ENCODE measurements at places on chromosomes 11 and 22.

GRCh38 chr11:123323568-123323967 lies 106.5 kb upstream of the GRAMD1B start:
- no peak for DNase-seq

DNA sequence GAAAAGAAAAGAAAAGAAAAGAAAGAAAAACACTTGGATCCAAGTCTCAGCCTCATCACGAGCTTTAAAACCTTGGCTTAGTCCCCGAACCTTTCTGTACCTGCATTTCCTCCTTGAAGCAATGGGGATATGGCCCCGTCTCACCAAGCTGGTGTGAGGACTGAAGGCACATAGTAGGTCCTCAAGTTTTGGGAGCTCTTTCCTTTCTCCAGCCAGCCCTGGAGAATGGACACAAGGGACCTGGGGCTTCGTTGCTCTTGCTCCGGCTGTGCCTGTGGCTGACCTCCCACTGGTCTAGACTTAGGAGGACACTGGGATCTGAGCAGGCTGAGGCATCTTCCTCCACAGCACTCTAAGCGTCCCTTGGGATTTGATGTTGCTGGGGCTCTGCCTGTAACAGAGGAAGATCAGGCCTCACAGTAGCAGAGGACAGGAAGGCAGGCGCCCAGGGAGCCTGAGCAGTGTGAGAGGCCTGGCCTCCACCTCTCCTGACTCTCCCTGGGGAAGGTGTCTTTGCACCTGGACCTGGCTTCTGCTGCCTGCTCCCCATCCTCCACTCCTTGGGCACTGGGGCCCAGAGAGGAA lies 32.8 kb downstream of the KCNC1 start:
- DNase-seq, result no peak

DNA sequence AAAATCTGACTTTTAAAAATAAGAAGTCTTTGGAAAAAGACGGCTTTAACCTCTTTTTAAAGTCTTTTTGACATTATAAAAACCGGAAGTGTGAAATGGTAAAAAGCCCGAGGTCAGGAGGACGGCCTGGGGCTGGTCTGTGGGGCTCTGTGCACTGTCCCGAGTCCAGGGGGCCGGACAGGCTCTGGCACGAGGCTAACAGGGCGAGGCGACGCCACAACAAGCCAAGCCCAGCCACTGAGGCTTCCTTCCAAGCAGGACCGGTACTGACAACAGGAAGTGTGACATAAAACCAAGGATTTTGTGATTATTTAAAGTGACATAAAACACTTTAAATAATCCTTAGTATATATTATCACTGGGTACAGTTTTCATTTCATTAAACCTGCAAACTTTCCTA lies 39.2 kb downstream of the BRD1 start:
- DNase-seq, result no peak

DNA sequence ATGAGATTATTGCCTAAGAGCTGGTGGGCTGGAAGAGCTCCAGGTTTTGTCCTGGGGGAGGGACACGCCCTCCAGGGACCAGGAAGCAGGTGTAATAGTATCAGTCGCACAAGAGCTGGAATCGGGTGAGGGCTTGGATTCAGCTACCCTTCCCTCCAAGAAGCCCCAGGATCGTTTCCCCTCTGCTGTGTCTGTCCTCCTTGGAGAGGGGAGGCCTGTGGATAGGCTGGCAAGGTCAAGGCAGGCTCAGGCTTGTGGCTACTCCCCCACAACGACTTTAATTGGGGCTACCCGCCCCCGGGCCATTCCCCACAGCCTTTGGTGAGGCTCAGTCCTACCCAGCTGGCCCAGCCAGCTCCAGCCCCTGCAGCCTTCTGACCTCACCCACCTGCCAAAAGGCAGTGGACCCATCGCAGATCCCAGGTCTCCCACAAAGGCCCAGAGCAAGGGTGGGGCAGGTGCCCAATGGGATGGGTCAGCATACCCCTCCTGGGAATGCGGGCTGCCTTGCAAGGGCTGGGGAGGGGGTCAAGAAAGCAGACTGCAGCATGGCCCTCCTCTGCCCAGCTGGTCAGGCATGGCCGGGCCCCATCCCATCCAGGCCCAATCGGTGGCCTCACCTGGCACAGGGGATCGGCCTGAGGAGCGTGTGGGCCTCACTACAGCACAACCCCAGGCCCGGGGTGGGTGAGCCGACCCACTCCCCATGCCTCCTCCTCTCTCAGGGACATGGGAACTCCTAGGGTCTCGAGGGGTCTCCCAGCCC lies 1.0 kb downstream of the CTSD start:
- DNase-seq, result no peak

GRCh38 chr11:126834149-126834548 lies 166.4 kb downstream of the KIRREL3 start:
- no peak for DNase-seq

GRCh38 chr11:94650756-94651155 lies 83.6 kb downstream of the PIWIL4 start:
- no peak for DNase-seq

- DNase-seq, result no peak
Measured at GRCh38 chr11:61958590-61958989, 8.4 kb downstream of the BEST1 start.

DNA sequence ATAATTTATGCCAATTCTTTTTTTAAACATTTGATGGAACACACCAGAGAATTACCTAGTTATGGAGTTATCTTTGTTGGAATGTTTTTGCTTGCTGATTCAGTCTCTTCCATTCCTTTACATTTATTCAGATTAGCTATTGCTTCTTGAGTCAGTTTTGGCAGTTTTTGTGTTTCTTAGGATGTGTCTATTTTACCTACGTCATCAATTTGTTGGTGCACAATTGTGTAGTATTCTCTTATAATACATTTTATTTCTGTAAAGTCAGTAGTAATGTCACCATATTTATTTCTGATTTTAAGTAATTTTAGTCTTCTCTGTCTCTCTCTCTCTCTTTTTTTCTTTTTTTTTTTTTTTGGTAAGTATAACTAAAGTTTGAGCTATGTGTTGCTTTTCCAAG lies 929.5 kb upstream of the RAG2 start:
- no peak for DNase-seq

- peak; percentile 37 for DNase-seq
Measured at GRCh38 chr11:32829680-32830412, at the start of gene PRRG4. TSS of gene PRRG4 (plus strand) at chr11:32829927. CDS start at chr11:32830530, 603 bp downstream.

DNA sequence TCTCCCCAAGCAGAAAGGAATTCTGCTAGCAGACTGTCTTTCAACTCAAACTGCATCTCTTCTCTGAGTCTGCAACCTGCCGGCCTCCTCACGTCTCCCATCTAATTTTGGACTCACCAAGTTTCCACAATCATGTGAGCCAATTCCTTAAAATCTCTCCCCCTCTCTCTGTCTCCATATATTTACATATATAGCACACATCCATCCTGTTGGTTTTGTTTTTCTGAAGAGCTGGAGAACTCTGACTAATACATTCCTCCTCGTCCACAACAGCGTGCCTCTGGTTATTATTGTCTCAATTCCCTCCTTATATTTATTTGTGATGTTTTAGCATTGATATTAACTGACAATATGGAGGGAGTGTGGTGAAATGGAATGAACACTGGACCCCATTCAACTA lies 29.6 kb upstream of the FJX1 start:
- no peak for DNase-seq

GRCh38 chr11:2701230-2701629 lies 1.4 kb upstream of the KCNQ1OT1 start:
- DNase-seq, result no peak

- DNase-seq, result no peak
Measured at GRCh38 chr22:48042621-48043395, 1280.4 kb downstream of the TBC1D22A start.

DNA sequence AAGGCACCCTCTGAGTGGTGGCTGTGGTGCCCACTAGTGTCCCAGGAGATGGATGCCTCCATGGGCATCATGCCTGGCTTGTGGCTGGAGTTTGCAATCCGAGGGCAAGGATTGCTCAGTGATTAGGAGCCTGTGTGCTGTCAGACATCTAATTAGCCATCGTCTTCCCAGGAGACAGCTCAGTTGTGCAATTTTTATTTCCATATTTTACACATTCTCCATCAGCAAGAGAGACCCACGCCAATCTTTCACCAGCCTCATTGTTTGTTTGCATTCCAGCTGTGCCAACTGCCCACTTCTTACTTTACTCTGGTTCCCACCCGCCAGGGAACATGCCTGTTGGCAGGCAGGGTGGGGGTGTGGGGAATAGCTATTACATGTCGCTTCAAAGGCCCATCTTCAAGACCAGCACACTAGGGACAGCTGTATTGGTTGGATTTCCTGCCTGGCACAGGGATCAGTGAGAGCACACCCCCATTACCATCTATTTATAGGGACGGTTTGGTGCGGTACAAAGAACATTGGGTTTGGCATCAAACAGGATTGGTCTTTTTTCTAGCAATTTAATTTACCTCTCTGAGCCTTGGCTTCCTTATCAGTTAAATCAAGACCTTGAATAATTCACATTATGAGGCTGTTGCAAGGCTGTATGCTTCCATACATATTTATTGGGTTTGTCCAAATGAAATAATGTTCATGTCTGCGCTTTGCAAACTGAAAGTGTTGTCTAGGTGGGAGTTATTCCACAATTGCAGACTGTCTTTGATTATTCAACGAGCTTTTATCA lies 80.7 kb upstream of the NAV2 start:
- DNase-seq, result no peak

GRCh38 chr11:44036811-44037657 lies 10.7 kb upstream of the ACCSL start:
- peak; percentile 11 for DNase-seq

GRCh38 chr11:120832481-120833238 lies 191.2 kb upstream of the TBCEL start:
- no peak for DNase-seq

GRCh38 chr11:773830-774229 lies 3.5 kb downstream of the GATD1 start:
- DNase-seq, result no peak

GRCh38 chr11:10450462-10451425 lies 4.3 kb upstream of the AMPD3 start:
- DNase-seq, result peak; percentile 59

- no peak for DNase-seq
Measured at GRCh38 chr22:40009292-40009774, 14.6 kb downstream of the FAM83F start.

DNA sequence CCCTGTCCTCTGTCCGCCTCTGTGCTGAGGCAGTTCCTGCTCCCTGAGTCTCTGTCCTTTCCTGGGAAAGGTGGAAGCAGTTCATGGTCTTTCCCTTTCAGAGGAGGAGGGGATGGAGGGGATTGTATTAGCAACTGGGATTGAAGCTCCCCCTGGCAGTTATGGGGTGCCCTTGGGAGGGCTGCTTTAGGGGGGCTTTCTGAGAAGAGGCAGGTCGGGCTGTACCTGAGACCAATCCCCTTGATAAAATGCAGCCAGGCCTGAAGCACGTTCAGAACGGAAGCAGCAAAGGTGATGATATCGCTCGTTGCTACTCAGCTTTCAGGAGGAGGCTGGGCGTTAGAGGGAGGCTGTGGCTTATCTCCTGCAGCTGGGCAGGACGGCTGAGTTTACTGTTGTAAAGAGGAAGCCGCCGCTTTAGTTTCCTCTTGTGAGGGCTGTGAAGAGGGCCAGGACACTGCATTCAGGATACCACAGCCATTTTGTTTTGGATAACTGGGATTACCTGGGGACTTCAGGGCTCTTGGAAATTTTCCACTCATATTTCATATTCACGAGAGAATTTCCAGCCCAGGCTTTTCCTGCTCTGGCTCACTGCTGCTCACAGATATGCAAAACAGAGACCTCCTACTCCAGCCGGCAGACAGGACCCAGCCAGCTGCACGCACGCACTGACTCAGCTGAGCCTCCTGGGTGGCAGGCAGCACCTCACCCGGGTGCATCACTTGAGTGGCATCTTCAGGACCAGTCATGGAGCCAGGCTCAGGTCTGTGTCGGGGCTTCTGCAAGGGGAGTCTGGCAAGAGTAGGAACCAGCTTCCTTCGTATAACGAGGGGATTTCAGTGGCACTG lies 798 bp downstream of the AMPD3 start:
- peak; percentile 85 for DNase-seq

DNA sequence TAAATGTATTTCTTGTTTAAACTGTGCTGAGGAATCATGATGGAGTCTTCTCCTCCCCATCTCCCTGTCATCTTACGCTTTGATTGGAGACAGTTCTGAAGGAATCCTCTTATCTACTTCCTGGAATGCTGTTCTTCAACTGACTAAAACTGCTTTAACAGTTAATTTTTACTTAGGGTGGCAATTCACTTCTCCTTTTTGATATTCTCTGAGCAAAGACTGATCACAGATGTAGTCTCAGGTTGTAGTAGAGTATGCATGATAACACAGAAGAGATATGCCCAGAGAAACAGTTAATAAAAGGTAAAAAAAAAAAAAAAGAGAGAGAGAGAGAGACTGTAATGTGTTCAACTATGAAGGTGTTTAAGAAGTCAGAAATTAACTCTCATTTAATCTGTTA lies 1.4 kb upstream of the CASP5 start:
- no peak for DNase-seq

- DNase-seq, result no peak
Measured at GRCh38 chr11:34600339-34601084, 20.4 kb upstream of the EHF start.

- no peak for DNase-seq
Measured at GRCh38 chr22:19876941-19877625, 22.4 kb upstream of the GNB1L start.

GRCh38 chr11:126231725-126232459 lies 20.3 kb downstream of the FAM118B start:
- DNase-seq, result no peak

DNA sequence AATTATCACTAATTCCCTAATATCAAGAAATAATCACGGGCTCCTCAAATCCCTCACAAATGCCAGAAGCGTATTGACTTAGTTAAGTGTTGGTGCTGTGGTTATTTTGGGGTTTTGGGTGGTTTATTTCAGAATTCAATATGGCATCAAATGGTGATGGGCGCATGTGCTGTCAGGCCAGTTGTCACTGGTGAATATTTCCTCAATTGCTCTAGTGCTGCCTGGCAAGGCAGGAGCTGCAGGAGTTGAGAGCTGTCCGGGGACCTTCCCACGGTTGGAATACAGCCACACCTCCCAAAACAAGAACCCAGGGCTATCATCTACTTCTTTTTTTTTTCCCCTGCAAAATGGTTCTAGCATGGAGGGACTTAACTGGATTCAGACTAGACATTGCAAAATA lies 10.3 kb downstream of the IGLL5 start:
- DNase-seq, result no peak

DNA sequence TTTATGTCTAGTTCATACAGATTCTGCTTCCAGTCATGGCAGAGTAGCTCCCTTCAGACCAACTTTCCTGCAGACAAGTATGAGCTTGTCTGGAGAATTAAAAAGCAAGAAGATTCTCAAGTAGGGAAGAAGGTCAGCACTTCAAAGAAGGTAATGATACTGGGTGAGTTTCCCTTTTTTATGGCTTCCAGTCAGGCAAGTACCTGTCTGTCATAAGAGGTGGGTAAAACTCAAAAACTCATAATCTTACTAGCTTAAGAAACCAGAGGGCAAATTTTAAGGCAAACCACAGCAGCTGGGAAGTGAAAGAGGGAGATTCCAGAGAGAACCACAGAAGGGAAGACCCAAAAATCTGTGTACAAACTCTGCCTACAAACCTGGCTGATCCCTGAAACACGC lies 54.2 kb downstream of the DENND5A start:
- DNase-seq, result peak; percentile 4

- no peak for DNase-seq
Measured at GRCh38 chr11:59967677-59968394, 4.0 kb downstream of the OOSP4A start.
